ENCODE measurements at places on chromosomes 13 and 19. TPM values are rescaled to one million over a fixed set of nuclear protein-coding genes. Genes with fewer than 3 reads are reported as not detected.

ABHD13 gene
- total RNA-seq: 8.8 TPM

GRCh38 chr19:19588546-19588945, 29.9 kb downstream of the PBX4 start:
- no peaks in the 10 kb centered on the region for H3K36me3 ChIP-seq
- H3K4me1 ChIP-seq: peaks cover 7% of the 10 kb centered on the region
- H3K4me3 ChIP-seq: no peak overlapping the region
- DNase-seq: no peak
- no peaks in the 10 kb centered on the region for H3K27me3 ChIP-seq
- no peak overlapping the region for H3K27ac ChIP-seq

POSTN gene
- total RNA-seq: 93.0 TPM

- H3K4me1 ChIP-seq: peaks cover 22% of the 10 kb centered on the region
- H3K27me3 ChIP-seq: no peaks in the 10 kb centered on the region
- no peak overlapping the region for H3K27ac ChIP-seq
- H3K36me3 ChIP-seq: peaks cover 6% of the 10 kb centered on the region
These were observed 108.5 kb downstream of the SOX1 start for GRCh38 chr13:112175162-112176075.

PTGIR gene
- not detected for total RNA-seq

DNA sequence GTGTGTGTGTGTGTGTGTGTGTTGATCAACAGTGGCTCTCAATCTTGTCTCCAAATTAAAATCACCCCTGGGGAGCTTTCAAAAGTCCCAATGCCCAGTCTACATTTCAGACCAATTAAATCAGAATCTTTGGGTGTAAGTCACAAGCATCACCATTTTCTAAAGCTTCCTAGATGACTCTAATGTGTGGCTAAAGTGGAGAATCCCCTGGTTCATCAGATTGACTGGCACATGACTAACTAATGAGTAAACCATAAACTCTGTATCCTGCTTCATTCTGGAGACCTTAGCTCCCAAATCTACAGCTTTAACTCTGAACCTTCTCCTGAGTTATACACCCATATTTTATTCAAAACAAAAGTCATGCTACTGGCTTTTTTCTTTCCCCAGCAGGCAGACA, 131.3 kb downstream of the SUCLA2 start:
- DNase-seq: no peak
- H3K27me3 ChIP-seq: no peaks in the 10 kb centered on the region
- peaks cover 4% of the 10 kb centered on the region for H3K36me3 ChIP-seq
- H3K27ac ChIP-seq: no peak overlapping the region
- no peaks in the 10 kb centered on the region for H3K4me1 ChIP-seq

DNA sequence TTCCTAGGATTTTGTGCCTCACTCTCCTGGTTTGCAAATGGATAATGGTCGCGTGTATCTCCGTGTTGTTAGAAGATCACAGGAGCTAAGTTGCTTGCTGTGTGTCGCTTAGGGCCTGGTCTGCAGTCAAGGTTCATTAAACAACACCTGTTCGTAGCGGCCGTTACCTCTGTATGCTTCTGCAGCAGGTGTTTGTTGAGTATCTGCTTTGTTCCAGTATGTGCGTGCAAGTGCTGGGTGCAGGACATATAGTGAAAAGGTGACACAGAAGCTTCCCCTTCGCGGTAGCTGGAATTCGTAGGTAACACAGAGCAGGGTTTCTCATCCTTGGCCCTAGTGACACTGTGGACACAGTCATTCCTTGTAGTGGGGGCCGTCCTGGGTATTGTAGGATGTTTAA, 5.4 kb downstream of the MED25 start:
- DNase-seq: no peak
- no peak overlapping the region for H3K27ac ChIP-seq
- no peaks in the 10 kb centered on the region for H3K27me3 ChIP-seq
- H3K4me1 ChIP-seq: peaks cover 23% of the 10 kb centered on the region
- H3K36me3 ChIP-seq: peaks cover 10% of the 10 kb centered on the region
- peak overlapping the region; percentile 68 for H3K4me3 ChIP-seq

- H3K27ac ChIP-seq: no peak overlapping the region
- no peaks in the 10 kb centered on the region for H3K27me3 ChIP-seq
- DNase-seq: no peak
- H3K36me3 ChIP-seq: no peaks in the 10 kb centered on the region
- no peak overlapping the region for H3K4me3 ChIP-seq
These were observed 219.4 kb downstream of the NHLRC3 start for GRCh38 chr13:39257642-39258041.

KIR2DL4 gene
- total RNA-seq: not detected

GRCh38 chr19:46407856-46408663, 5.3 kb downstream of the CCDC8 start:
- H3K36me3 ChIP-seq: peaks cover 4% of the 10 kb centered on the region
- peaks cover 44% of the 10 kb centered on the region for H3K27me3 ChIP-seq
- H3K27ac ChIP-seq: peak overlapping the region; percentile 97
- DNase-seq: no peak

CFD gene
- total RNA-seq: not detected

DNA sequence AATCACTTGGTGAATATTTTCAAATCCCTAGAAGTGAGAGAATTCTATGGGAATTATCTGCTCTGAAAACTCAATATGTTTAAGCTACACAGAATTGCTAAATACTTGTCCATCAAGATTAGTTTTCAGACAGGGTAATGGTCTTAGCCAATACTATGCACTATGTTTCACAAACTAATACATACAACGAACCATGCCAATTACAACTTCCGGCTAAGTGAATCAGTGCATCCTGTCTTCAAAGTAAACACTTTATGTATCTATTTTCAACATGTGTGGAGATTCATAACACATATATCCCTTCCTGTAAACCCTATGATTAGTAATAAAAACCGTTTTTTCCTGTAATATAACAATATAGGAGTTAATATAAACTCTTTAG, 181.5 kb downstream of the POSTN start:
- no peaks in the 10 kb centered on the region for H3K4me1 ChIP-seq
- H3K27ac ChIP-seq: no peak overlapping the region
- H3K27me3 ChIP-seq: no peaks in the 10 kb centered on the region
- no peaks in the 10 kb centered on the region for H3K36me3 ChIP-seq
- H3K4me3 ChIP-seq: no peak overlapping the region

DNA sequence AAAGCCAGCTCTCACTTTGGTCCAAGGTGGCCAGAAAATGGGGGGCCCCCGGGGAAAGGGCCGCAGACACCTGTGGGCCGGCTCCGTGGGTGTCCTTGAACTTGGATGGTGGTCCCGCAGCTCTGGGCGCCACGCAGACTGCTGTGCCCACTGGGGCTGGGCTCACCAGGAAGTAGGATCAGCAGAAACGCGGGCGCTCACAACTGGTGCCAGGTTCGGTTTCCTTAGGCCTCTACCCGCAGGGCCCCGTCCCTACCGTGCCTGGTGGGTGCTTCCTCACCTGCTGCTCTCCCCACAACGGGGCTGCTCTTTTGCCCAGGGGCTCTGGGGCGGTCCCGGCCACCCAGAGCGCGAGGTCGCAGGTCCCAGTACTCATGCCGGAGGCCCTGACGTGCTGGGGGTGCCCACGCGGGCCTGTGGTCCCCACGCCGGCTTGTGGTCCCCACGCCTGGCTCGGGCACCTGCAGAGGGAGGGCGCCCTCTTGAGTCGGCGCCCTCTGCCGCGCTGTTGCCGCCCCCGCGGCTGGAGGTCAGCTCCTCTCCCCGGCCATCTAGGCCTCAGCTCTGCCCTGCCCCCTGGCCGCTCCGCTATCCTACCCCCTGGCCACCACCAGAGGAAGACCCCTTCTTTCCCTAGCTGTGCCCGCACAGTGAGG, 1303.6 kb downstream of the UQCRFS1 start:
- peaks cover 5% of the 10 kb centered on the region for H3K4me1 ChIP-seq
- no peaks in the 10 kb centered on the region for H3K27me3 ChIP-seq
- no peak for DNase-seq
- no peak overlapping the region for H3K27ac ChIP-seq

DNA sequence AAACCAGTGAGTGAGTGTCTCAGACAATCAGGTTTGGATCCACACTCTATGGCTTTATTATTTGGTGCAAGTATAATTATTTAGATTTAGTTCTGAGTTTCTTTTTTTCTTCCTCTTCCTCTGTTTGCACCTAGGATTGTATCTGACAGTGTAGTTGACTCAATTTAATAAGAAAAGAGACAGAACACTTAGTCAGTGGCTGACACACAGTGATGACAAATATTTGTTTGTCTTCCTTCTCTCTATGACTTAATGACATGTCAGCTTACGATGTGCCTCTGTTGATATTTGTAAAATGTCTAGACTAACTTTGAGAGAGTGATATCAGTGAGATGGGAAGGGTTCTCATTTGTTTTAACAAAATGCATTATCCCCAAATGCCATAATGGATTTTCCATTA, 129.5 kb upstream of the SLC10A2 start:
- DNase-seq: no peak
- no peak overlapping the region for H3K27ac ChIP-seq
- peaks cover 14% of the 10 kb centered on the region for H3K4me1 ChIP-seq

GRCh38 chr19:6766357-6767080, 716 bp downstream of the SH2D3A start:
- peaks cover 57% of the 10 kb centered on the region for H3K27me3 ChIP-seq
- H3K4me3 ChIP-seq: no peak overlapping the region
- no peaks in the 10 kb centered on the region for H3K36me3 ChIP-seq
- no peak for DNase-seq
- peaks cover 13% of the 10 kb centered on the region for H3K4me1 ChIP-seq

COX7A1 gene
- total RNA-seq: not detected

DNA sequence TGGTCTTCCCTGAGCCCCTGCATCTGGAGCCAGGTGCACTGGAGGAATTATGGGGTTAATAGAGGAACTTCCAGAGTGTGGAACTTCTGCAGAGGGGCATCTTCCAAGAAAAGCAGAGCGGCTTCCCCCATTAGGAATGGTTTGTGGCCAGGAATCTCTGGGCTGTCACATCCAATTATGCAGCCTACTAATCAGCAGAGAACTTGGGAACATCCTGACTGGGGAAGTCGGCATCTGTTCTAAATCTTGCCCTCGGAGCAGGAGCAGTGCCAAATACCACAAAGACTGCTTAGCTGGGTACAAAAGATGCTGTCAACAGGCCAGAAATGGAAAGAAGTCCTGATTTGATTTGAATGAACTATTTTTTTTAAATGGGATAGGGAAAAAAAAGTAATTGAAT, 435.1 kb downstream of the ZNF536 start:
- H3K27me3 ChIP-seq: peaks cover 22% of the 10 kb centered on the region
- H3K4me3 ChIP-seq: no peak overlapping the region
- H3K27ac ChIP-seq: no peak overlapping the region
- H3K4me1 ChIP-seq: no peaks in the 10 kb centered on the region

GRCh38 chr19:18304208-18304457, 18.7 kb downstream of the LSM4 start:
- H3K4me3 ChIP-seq: peak overlapping the region; percentile 69
- DNase-seq: no peak
- no peaks in the 10 kb centered on the region for H3K27me3 ChIP-seq
- H3K27ac ChIP-seq: peak overlapping the region; percentile 91

FFAR1 gene
- total RNA-seq: not detected

CYP2A6 gene
- total RNA-seq: not detected

DBP gene
- total RNA-seq: 5.2 TPM

- H3K27ac ChIP-seq: peak overlapping the region; percentile 50
- DNase-seq: no peak
- no peaks in the 10 kb centered on the region for H3K36me3 ChIP-seq
- no peaks in the 10 kb centered on the region for H3K27me3 ChIP-seq
- H3K4me1 ChIP-seq: peaks cover 28% of the 10 kb centered on the region
- H3K4me3 ChIP-seq: no peak overlapping the region
These were observed 42.7 kb downstream of the GATAD2A start for GRCh38 chr19:19448238-19448544.

DNA sequence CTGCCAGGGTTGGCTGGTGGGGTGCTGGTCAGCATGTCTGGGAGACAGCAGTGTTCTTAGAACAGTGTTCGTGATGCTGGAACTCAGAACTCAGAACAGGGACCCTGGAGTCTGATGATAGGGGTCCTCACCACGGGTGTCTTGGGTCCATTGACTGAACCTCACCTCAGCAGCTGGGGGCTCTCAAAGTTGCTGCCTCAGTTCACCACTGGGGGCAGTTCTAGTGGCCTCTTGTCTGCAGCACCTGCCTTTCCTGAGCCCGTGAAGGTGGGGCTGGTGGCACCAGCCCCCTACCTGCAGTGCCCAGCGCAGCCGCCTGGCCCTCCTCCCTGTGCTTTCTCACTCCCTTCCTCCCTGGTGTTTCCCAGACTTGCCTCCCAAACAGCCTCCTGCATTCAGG, 28.5 kb downstream of the SAFB start:
- no peak overlapping the region for H3K4me3 ChIP-seq
- no peak overlapping the region for H3K27ac ChIP-seq
- no peaks in the 10 kb centered on the region for H3K4me1 ChIP-seq
- H3K36me3 ChIP-seq: peaks cover 36% of the 10 kb centered on the region
- H3K27me3 ChIP-seq: no peaks in the 10 kb centered on the region
- no peak for DNase-seq

TMEM255B gene
- total RNA-seq: 2.4 TPM

DNA sequence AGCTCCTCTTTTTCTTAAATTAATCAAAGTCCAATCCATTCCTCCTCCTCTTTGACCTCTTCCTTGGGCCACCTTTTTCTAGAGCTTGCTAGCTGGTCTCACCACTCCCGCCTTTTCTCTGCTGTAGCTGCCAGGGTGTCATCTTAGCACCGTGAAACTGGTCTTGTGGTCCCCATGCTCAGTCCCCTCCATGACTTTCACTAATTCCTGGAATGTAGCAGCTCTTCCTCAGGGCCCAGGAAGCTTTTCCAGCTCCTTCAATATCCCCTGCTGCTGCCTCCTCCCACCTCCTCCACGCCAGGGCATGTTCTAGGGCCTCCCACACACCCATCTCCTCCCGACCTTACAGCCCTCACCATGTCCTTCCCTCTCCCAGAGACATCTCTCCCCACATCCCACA, 222.2 kb downstream of the MYO16 start:
- H3K27ac ChIP-seq: no peak overlapping the region
- no peaks in the 10 kb centered on the region for H3K27me3 ChIP-seq
- H3K36me3 ChIP-seq: no peaks in the 10 kb centered on the region
- no peak overlapping the region for H3K4me3 ChIP-seq
- peaks cover 3% of the 10 kb centered on the region for H3K4me1 ChIP-seq
- no peak for DNase-seq

GRCh38 chr13:26074706-26075105, 22.9 kb upstream of the SHISA2 start:
- DNase-seq: no peak
- H3K36me3 ChIP-seq: no peaks in the 10 kb centered on the region
- no peaks in the 10 kb centered on the region for H3K4me1 ChIP-seq
- no peak overlapping the region for H3K4me3 ChIP-seq
- no peak overlapping the region for H3K27ac ChIP-seq

IFNL1 gene
- total RNA-seq: not detected

HIF3A gene
- total RNA-seq: 7.6 TPM

DNA sequence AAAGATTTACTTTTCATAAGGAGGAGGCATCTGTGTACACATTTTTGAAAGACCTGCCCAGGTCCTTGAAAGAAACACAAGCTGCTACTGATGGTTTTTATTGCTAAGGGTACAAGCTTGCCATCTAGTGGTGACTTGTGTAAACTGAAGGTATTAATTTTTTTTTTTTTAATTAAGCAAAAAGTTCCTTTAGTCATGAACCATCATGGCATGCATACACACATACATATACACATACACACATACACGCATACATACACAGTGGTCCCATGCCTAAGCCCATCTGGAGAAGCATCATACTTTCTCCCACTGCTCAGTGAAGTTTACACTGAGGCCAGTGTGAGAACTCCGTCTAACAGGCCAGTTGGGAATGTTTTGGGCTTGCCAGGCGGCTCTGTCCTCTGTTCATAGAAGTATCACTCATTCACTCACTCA, 312.5 kb downstream of the DCLK1 start:
- H3K27me3 ChIP-seq: no peaks in the 10 kb centered on the region
- no peak for DNase-seq
- no peak overlapping the region for H3K27ac ChIP-seq

NUDT19 gene
- 12.5 TPM for total RNA-seq

- no peaks in the 10 kb centered on the region for H3K36me3 ChIP-seq
- H3K27me3 ChIP-seq: peaks cover 28% of the 10 kb centered on the region
- H3K4me3 ChIP-seq: peak overlapping the region; percentile 1
- DNase-seq: no peak
These were observed 73.8 kb upstream of the OLFM4 start for GRCh38 chr13:52954838-52955237.
